ENCODE measurements at places on chromosomes 11 and 22.

GRCh38 chr11:71379701-71380100, 68.5 kb downstream of the DHCR7 start:
- no peak for DNase-seq

GRCh38 chr11:4891996-4892640, 10.4 kb downstream of the OR51T1 start:
- peak; percentile 90 for DNase-seq

- peak; percentile 79 for DNase-seq
Observed at GRCh38 chr11:109971184-109971523, 122.0 kb upstream of the ZC3H12C start.

GRCh38 chr11:69868006-69868810, 49.0 kb upstream of the FGF3 start:
- DNase-seq, result no peak

DNA sequence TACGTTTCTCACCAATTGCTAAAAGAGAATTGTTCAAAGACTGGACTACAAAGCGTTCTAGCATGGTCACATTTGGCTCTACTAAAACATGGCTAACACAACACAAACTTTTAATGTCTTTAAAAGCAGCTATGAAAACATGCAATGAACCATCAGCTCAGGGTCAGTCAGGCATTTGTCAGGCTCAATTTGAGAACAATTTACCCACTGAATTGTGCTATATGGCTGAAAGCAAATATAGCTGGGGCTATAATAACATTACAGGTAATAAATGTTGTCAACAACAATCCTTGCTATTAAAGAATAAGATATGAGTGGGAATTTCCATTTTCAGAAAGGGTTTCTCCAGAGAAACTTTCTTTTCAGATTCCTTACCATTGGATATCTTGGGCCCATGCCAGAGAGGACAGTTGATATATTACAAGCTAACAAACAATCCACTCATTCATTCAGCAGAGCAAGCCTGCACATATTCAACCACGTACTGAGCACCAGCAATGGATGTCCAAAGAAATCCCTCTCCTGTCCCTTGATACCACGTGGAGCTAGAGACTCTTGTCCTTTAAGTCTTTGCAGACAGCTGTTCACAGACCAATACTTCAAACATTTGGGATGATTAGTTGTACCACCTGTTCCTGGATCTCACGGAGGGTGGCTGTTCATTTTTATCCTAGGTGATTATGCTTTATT, 82.5 kb upstream of the DDI1 start:
- no peak for DNase-seq

- no peak for DNase-seq
Observed at GRCh38 chr11:109892321-109892794, 200.8 kb upstream of the ZC3H12C start.

GRCh38 chr11:35098855-35099254, 40.1 kb upstream of the CD44 start:
- DNase-seq, result no peak

DNA sequence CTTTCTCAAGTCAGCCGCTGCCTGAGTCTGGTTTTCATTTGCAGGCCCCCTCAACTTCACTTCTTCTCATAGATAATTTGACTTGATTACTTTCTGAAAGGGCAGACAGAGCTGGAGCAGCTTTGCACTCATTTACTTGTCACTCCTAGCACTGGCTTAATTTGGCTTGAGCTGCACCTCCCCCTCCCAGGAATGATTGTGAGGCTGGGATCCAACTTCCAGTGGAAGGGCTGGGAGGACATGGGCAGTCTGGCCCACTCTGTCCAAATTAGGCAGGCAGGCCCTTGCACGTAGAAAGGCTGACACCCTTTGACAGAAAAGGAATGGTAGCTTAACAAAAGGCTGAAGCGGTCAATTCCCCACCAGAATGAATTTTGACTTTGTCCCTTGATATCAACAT, 453.9 kb downstream of the ETS1 start:
- DNase-seq, result no peak

All from fibroblast of skin of right quadriceps (primary cell).